ENCODE measurements at places on chromosomes 11 and 22.

GRCh38 chr22:38448945-38449745 lies 5.9 kb downstream of the KCNJ4 start:
- no peak for DNase-seq

- no peak for DNase-seq
Observed at GRCh38 chr22:36787204-36787988, 11.5 kb upstream of the IFT27 start.

DNA sequence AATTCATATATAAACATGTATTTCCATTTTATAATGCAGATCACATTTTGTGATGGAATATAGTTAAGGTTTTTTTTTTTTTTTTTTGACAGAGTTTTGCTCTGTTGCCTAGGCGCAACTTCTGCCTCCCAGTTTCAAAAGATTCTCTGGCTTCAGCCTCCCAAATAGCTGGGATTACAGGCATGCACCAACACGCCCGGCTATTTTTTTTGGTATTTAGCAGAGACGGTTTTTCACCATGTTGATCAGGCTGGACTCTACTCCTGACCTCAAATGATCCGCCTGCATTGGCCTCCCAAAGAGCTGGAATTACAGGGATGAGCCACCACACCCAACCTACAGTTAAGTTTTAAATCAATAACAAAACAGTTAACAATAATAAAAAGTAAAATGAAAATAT lies 18.8 kb downstream of the XKR3 start:
- no peak for DNase-seq

- no peak for DNase-seq
Observed at GRCh38 chr11:44730775-44731174, 4.0 kb downstream of the TSPAN18 start.

GRCh38 chr22:28600546-28601143 lies 79.0 kb downstream of the TTC28 start:
- no peak for DNase-seq

GRCh38 chr11:77195071-77195755 lies 67.2 kb downstream of the MYO7A start:
- no peak for DNase-seq

DNA sequence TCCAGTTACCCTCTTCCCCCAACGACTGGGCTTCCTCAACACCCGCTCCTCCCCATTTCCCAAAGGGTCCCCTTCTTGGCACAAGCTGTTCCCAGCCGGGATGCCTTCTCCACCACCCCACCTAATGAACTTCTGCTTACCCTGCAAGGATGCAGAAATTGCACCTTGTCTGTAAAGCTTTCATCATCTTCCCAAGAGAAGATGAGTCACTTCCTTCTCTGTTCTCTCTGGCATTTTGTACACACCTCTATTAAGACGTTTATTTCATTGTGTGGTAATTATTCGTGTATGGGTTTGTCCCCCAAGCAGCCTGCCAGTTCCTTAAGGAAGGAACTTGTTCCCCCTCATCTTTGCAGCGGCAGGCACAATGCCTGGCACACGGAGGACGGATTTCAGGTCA lies 351.1 kb downstream of the CADM1 start:
- DNase-seq = no peak

DNA sequence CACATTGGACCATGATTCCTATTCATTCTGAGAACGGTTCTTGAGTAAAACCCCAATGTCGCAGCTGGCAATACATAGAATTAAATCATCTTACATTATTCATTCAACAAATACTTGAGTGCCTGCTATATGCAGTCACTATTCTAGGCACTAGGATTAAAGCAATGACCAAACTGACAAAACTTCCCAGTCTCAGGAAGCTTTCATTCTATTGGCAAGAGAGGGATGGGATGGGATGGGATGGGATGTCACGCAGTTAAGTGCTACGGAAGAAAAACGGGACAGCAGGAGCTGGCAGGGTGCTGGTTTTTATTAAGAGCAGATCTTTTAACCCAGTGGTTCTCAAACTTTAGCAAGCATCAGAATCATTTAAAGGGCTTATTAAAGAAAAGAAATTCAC lies 2.9 kb downstream of the PAK1 start:
- no peak for DNase-seq

- no peak for DNase-seq
Observed at GRCh38 chr22:27603111-27603799, 198.3 kb downstream of the MN1 start.

- DNase-seq = peak; percentile 83
Observed at GRCh38 chr22:37804881-37805809, 2.6 kb upstream of the GCAT start.

DNA sequence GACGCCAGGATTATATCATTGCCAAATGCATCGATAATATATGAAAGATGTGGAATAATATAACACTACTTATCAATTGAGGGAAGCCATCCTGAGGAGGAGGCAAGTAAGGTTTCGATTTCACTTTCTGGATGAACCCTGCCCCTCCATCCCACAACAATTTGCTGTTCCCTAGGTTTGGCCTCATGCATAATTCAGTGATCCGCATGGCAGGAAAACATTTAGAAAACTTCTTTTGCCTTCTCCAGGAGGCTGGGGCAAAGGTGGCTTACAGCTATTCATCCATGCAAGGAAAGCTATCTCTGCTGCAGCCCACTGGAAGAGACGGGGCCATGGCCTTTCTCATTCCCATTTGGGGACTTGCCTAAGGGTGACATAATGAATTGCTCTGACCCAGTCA lies 489.4 kb upstream of the CADM1 start:
- no peak for DNase-seq

DNA sequence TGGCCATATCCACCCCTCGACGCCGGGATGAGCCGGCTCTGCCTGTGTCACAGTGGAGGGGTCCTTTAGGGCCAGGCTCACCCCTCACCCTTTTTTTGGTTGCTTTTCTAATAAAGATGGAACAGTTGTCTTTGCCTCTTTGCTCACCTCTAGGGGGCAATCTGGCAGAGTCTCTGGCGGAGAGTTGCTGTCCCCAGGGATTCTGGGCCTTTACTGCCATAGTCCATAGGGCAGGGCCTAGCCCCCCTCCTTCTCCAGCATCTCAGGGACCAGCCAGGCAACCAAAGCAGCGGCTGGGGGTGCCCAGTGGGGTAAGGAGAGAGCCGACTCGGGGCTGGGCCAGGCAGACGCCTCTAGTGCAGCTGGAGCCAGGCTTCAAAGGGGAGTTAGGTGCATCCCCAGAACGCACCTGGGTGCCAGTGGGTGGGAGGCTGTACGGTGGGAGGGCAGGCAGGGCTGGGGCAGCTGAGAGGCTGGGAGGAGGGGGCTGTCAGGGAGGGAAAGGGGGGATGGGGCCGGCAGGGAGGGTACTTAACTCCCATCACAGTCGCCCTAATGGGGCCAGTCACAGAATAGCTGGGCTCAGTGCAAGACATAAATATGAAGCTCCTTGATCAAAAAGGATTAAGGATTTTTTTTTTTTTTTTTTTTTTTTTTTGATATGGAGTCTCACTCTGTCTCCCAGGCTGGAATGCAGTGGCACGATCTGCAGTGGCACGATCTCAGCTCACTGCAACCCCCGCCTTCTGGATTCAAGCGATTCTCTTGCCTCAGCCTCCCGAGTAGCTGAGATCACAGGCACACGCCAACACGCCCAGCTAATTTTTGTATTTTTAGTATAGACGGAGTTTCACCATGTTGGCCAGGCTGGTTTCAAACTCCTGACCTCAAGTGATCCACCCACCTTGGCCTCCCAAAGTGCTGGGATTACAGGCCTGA lies 2.5 kb upstream of the SUSD2 start:
- no peak for DNase-seq

GRCh38 chr11:94938095-94939055 lies 35.0 kb downstream of the CWC15 start:
- no peak for DNase-seq

DNA sequence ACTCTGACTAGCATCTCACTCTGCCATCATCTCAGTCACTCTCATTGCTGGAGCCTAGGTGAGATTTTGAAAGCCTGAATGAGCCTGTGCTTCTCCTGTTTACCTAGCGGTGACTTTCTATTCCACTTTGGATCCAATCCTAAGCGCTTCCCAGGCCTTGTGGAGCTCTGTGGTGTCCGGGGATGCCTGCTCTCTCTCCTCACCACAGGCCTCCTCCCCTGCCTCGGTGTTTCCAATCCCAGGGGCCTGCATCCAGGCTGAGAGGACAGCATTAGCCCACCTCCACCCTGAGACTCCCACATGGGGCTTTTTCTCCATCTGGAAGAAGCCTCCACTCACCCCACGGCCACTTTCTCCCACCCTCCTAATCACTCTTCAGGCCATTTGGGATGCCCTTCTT lies 380.3 kb downstream of the NTM start:
- DNase-seq = no peak

- DNase-seq = no peak
Observed at GRCh38 chr11:36427876-36428275, 82.2 kb downstream of the TRAF6 start.

DNA sequence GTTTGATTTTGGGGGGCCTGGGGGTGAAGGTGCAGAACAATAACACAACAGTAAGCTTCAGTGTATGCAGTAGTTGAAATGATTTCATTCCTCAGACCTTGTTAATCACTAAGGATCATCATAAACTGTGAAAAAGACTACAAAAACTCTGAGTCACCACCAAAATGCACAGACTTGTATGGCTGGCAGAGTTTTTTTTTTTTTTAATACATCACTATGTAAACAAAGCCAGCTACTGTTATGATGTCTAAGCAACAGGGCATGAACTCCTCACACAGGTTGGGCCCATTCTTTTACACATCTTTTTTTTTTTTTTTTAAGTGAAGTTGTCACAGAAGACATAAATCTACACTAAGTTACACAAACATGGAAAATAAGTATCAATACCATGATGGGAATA lies 311.9 kb downstream of the GUCY1A2 start:
- no peak for DNase-seq

GRCh38 chr11:76777876-76778275 lies 5.3 kb upstream of the TSKU start:
- DNase-seq = no peak

DNA sequence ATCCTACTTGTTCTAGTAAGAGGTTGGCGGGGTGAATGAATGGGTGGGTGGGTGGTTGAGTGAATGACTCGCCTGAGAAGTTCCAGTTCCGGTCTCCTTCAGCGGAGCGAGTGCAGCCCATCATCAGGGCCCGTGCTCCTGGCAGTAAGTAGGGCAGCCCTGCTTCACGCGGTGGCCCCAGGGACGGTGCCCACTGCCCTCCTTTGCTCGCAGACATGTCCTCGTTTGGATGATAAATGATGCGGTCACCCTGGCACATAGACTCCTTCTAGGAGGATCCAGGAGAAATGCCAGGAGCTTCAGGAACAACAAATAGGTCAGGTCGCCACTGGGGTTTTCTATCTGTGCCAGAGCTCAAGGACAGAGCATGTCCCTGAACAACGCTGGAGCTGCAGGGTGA lies 370.8 kb downstream of the CTTN start:
- no peak for DNase-seq

DNA sequence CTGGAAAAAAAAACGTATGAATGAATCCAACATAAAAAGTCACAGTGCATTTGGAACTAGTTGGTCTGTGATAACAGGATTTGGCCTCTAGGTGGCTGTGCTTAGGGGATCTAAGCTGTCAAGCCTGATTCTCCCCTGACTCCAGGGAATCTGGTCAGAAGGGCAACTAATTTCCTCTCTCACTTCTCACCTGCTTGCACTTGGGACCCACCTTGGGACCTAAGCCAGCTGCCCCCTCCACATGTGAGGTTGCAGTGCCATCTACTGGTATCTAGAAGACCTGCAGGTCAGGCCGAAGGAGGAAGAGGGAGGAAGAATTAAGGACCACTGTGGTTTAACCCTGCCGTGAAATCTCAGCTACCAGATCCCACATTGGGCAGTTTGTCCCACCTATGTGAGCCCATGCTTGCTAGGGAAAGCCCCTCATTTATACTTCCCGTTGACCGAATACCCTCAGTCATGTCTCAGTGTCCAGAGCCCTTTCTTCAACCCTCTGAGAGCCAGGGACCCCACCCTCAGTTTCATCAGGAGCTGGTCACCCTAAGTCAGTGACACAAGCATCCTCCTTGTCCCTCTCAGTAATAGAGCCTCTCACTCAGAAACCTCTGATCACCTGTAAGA lies 33.2 kb upstream of the CAVIN3 start:
- DNase-seq = peak; percentile 56

DNA sequence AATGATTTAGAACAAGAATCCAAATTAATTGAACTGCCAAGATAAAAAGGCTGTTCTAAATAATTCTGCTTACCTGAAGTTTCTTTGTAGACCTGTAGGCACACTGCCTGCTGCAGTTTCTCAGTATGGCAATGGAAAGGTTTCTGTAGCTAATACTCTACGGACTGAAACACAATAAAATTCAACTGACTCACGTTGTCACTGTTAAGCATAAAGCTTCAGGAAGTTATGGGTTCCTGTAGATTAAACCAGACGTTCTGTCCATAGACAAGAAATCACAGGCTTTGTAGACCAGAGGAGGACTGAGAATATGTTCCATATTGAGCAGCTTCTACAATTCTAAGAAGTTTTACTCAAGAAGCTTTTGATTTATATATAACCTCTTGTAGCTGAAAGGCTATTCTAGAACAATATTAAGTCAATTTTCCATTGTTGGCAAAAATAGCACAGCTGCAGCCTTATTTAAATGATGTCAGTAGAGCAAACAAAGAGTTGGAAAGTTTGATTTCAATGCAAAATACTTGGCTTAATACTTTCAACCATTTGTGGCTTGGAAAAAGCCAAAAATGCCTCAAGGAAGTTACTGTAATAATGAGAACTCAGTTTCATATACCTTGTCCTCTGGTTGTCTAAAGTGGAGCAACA lies at the start of gene GLYATL2:
Gene GLYATL2 (minus strand): TSS at position 344 of the 645 bp plus-strand sequence. CDS start 5,092 bp downstream, outside the sequence.
- DNase-seq = no peak

DNA sequence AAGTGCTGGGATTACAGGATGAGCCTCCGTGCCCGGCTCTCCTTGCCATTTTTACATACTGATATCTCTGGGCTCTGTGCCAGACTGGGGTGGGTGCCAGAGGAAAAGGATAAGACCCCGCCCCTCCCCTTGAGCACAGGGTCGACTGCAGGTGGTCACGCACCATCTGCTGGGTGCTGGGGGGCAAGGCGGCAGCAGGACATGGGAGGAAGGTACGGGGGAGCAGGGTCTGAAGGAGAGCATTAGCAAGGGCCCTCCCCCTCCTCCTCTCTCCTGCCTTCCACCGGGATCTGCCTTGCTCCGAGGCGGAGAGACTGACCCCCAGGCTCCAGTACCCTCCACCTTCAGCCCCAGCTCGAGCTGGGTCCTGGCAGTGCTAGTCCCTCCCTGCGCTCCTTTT lies 9.7 kb upstream of the PGA3 start:
- DNase-seq = no peak

- DNase-seq = no peak
Observed at GRCh38 chr11:19243613-19244012, 2.9 kb upstream of the E2F8 start.

DNA sequence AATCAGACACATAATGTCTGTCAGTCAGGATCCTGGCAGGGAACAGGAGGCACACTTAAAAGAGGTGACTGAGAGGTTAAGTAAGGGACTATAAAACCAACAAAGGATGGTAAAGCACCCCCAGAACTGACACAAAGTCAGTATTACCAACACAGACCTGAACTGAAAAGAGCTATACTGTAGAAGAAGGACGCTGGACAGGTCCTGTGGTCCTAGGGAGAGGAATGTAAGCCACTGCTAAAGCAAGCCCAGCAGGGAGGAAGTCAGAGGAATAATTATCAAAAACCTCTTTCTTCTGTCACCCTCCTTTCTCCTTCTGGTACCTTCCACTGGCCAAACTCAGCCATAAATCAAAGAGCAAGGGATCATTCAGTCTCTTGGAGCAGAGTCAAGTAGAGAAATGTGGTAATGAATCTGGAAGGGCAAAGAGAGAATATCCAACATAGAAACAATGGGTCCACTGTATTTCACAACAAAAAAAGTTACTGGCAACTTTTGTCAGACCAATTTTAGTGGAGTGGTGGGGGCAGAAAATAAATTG lies 33.4 kb upstream of the ANGPTL5 start:
- no peak for DNase-seq

GRCh38 chr11:23897453-23898286 lies 599.2 kb upstream of the LUZP2 start:
- no peak for DNase-seq
